Activated T-cell treated with anti-CD3 and anti-CD28 coated beads, Interleukin-2, amount 50 U/mL, for 24 hours (primary cell): ENCODE measurements at places on chromosomes 7 and 10.

DNA sequence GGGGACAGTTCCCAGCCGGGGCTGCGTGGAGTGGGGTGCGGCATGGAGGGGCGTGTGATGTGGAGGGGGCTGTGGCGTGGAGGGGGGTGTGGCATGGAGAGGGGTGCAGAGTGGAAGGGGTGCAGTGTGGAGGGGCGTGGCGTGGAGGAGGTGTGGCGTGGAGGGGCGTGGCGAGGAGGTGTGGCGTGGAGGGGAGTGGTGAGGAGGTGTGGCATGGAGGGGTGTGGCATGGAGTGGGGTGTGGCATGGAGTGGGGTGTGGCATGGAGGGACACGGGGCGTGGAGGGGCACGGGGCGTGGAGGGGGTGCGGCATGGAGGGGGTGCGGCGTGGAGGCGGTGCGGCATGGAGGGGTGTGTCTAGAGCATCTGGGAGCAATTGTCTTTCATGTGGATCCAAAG lies 33.6 kb downstream of the NKX6-2 start:
- no peak for DNase-seq

DNA sequence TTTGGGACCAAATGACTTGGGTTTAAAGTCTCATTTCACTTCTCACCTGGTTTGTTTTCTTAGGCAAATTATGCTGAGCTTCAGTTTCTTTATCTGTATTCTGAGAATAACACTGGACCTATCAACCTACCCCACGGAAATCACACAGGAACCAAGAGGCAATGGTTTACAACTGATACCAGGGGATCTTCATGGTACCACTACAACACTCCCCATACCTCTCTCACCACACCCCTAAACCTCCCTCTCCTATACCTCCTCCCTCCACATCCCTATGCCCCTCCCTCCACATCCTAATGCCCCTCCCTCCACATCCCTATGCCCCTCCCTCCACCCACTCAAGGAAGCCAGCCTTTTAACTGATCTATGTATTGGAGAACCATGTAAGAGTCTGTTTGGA lies 9.9 kb downstream of the FAM204A start:
- DNase-seq, result no peak

DNA sequence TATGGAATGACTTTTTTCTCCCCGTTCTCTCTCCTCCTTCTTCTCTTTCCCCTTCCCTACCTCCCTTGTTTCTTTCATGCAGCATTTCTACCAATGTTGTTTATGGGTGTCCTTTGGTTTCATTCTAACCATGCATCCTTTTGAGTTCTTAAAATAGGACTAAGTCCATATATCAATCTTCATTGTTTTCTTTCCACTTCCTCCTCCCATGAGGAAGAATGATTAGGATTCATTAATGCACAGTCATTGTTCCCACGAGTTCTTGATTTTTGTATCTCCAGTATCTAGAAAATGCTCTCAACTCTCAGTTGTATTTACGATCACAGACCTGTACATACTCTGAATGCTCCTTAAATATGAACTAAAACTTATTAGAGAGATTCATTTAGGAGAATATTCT lies 153.3 kb downstream of the LRRC4 start:
- DNase-seq, result no peak

- DNase-seq, result peak; percentile 58
Observed at GRCh38 chr7:44104860-44105771, 971 bp downstream of the AEBP1 start.

DNA sequence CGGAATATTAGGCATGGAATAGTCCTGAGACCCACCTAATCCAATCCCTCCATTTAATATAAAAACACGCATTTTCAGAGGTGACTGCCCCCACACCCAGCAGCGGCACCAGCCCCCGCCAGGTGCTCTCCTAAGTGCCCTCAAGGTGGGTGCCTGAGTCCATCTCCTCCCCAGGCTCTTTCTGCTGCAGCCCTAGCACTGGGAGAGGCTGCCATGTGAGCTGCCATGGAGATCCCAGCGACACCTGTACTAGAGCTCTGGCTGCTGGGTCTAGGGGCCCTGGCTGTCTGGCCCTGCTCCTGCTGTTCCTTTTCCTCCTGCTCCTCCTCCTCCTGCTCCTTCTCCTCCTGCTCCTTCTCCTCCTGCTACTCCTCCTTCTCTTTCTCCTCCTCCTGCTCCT lies 191.1 kb upstream of the BMPER start:
- no peak for DNase-seq

- DNase-seq, result no peak
Observed at GRCh38 chr10:45453639-45454255, 79.7 kb downstream of the ALOX5 start.

- DNase-seq, result no peak
Observed at GRCh38 chr7:159015454-159016410, 128.9 kb downstream of the VIPR2 start.

DNA sequence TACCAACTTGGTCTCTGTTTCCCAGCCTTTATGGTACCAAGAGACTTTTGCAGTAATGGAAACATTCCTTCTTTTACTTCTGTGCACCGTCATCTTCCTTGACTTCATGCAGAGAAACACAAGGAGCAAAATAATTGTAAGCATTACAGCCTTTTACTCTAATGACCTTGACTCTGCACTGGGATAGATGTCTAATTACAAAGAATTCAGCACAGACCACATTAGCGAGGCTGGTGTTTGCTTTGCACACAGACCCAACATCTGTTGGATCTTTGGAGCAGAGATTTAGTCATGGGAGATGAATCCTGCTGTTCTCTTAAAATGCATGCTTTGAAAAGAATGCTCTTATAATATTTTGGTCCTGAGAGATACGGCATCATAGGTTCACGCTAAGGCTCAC lies 261.6 kb downstream of the TWIST1 start:
- DNase-seq, result no peak

DNA sequence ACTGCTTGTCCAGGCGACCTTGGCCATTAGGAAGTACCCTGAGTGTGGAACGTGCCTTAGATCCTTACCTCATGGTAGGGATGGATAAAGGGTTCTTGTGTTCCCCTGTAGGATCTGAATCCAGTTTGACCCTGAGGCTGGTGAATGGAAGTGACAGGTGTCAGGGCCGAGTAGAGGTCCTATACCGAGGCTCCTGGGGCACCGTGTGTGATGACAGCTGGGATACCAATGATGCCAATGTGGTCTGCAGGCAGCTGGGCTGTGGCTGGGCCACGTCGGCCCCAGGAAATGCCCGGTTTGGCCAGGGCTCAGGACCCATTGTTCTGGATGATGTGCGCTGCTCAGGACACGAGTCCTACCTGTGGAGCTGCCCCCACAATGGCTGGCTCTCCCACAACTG lies 31.6 kb downstream of the DMBT1 start:
- no peak for DNase-seq

DNA sequence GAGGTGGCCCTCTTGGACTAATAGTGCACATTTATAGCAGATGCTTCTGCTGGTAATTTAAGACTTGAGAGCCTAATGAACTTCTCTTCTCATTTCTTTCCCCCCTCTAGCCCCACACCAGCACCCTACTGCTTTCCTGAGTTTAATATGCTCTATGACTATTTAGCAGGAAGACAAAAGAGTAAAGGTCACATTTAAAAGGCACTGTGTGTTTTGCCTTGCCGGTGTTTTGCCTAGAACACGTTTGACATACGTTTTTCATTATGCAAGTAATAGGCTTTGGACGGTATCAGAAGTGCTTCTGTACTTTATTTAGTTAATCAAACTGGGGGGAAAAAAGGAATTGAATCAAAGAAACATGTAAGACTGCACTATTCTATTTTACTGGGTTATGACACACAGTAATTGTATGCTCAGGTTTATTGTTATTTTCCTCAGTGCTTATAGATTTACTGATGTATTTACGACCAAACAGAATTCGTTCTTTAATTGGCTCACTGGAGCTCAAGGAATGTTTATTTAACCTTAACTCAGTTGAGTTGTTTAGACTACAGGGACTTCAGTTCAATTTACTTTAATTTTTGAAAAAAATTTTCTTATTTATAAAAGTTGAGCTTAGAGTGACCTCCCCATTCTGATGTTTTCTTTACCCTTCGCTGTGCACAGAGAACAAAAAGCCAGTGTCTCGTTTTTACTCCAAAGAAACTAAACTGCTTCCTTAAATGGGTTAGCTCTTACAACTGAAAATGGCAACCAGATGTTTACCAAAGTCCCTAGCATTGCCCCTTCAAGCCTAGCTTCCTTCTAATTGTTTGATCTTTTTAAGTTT lies 35.4 kb downstream of the CPED1 start:
- DNase-seq, result no peak

- DNase-seq, result no peak
Observed at GRCh38 chr10:58300676-58301075, 31.7 kb downstream of the CISD1 start.

DNA sequence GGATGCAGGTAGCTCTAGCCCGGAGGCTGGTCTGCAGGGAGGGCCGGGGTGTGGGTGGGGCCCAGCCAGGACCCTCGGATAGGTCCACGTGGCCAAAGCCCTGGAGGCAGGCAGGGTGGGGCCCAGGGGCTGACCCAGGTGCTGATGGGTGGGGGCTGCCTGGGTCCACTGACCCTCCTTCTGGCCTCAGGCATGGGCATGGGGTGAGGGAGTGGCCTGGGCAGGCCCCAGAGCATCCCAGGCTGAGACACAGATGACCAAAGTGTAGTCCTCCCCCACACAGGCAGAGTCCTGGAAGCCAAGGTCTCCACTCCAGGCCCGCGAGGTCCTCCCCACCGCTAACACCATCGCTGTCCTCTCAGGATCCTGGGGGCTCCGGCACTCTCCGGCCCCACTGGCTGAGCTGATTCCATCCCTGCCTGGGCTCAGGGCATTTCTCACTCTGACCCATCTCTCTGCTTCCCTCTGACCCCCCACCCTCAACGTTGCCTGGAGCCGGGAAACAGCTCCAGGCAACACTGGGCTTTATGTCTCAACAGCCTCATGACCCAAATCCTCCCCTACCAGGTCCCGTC lies 20.7 kb upstream of the PPP2R2D start:
- DNase-seq, result no peak

- no peak for DNase-seq
Observed at GRCh38 chr10:32130788-32131187, 74.6 kb upstream of the KIF5B start.

GRCh38 chr10:104665174-104665573 lies 24.1 kb downstream of the SORCS3 start:
- DNase-seq, result no peak

DNA sequence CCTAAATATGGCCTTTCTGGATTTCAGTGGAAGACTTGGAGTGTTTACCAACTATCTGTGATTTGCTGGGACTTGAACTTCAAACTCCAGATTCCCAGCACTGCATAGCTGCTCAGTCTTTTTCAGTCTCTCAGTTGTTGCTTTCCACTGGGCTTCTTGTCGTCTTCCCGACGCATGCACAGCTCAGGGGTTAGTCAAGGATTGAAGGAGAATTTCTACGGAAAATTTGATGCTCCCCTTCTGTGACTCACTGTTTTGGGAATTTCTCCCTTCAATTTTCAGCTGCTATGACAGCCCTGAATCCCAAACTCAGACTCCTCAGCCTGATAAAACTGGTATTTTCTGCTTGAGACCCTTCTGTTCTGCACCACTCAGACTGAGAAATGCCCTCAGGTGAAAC lies 91.7 kb downstream of the CYP26A1 start:
- no peak for DNase-seq

GRCh38 chr7:16638282-16639280 lies 7.0 kb downstream of the ANKMY2 start:
- no peak for DNase-seq

DNA sequence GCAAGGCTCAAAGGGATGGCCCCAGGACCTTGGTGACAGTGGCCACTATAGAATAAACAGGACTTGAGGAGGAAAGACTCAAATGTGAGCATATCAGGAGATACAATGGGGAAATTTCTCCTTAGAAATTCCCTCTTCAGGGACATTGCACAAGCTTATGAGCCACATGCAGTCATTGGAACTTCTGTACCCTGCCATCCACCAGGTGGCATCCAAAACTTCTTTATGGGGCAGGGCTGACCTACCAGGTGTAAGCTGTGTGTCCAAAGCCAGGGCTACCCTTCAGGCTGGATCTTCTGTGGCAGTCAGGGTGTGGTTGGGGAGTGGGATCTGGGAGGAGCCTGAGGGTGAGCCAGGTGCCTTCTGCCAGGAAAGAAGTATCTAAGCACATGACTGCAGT lies 36.6 kb upstream of the LRRC18 start:
- no peak for DNase-seq

GRCh38 chr7:78510580-78511188 lies 712.1 kb downstream of the PHTF2 start:
- no peak for DNase-seq

DNA sequence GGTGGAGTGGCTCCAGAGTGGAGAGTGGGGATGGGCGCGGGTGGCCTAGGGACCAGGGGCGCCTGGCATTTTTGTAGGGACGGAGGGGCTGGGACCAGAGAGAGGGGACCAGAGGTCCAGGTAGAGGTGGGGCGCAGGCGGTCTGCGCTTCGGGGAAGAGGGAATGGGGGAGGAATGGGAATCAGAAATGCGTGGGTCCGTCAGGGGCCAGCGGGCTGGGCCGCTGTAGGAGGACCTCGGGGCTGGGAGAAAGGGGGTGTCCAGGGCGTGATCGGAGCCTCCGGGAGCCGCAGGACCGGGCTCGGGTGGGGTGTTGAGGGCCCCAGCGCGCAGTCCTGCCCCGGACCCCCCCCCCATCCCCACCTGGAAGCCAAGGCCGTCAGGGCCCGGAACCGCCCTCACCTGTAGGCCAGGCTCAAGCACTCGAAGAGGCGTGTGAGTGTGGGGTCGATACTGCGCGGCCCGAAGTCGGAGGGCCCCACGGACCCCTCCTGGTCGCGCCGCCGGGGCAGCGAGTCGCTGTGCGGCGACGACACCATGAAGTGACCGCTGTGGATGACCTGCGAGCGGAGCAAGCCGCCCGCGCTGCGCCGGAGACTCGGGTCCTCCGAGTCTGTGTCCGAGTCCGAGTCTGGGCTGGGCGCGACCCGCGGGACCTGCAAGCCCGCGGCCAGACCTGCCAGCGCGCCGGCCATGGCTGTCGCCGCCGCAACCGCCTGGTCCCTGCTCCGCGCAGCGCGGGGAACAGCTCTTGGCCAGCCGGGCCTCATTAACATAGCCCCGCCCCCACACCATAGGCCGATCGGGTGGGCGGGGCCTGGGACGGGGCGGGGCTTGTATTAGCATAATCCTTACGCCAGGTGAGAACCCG lies at the start of gene MLXIPL:
MLXIPL (minus strand) TSS at position 725 of the 871 bp plus-strand sequence; CDS start at position 695, 30 bp downstream.
- peak; percentile 69 for DNase-seq

DNA sequence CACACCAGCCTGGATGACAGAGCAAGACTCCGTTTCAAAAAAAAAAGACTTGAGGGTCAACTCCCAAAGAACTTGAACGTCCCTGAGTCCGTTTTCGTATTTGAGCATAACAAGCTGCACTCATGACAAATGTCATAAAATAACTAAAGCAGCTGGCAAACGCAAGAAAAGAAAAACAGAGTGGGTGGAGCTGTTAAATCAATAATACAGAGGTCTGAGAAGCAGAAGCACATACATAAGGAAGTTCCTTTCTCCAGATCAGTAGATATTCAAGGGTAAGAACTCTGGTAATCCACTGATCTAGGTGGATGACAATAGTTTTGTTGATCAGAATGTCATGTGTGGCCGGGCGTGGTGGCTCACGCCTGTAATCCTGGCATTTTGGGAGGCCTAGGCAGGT lies 150.1 kb downstream of the FAM107B start:
- DNase-seq, result no peak

DNA sequence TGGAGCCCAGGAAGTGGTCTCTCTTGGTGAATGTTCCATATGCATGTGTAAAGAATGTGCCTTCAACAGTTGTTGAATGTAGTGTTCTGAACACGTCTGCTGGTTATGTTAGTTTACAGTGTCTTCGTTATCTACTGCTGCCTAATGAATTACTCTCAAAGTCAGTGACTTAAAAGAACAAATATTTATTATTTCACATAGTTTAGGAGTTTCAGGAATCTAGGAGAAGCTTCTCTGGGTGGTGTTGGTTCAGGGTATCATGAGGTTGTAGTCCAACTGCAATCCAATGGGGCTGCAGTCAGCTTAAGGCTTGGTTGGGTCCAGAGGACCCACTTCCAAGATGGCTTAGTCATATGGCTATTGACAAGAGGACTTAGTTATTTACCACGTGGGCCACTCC lies 36.6 kb upstream of the IGFBP3 start:
- no peak for DNase-seq
